ENCODE measurements at places on chromosomes 12 and 14.

DNA sequence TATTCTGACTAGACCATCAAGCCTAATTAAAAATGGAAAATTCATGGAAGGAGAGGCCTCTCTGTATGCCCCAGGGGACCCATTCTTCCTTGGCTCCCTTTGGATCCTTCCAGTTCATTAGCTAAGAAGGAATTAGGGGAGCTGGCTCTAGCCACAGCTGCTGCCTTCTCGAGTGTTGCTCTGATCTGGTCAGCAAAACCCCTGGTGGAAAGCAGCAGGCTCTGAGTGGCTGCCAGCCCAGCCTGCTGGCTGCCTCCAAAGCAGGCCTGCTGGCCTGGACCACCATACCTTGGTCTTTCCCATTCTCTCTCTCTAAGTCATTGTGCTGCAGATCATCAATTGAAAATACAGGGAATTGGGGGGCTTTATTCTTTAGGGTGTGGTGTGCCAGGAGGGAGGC is 29.0 kb upstream of the AKAP6 start:
- no peak for DNase-seq

DNA sequence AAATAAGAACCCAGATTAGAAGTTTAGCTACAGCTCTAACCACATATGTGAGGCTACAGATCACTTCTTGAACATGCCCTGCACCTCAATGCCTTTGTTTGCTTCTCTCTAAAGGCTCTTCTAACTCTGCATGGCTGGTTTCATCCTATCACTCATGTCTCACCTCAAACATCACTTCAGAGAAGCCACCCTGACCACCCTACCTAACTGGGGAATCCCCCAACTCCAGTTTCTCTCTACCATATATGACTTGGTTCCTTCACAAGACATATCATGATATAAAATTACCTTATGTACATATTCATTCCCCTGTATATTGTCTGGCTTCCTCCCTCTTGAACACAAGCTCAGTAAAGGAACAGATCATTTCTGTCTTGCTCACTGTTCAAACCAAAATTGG is 250.2 kb upstream of the GRIP1 start:
- DNase-seq, result no peak

- DNase-seq, result no peak
These were observed 64.4 kb downstream of the FUT8 start for GRCh38 chr14:65476942-65477318.

GRCh38 chr12:91947459-91947858 is 198.2 kb downstream of the BTG1 start:
- DNase-seq, result no peak

- no peak for DNase-seq
These were observed 146.6 kb downstream of the EXOC5 start for GRCh38 chr14:57122129-57122528.

- DNase-seq, result no peak
These were observed 155.2 kb downstream of the SYNE2 start for GRCh38 chr14:64008016-64008415.

- DNase-seq, result no peak
These were observed 114.9 kb downstream of the PIWIL1 start for GRCh38 chr12:130452546-130452945.

- DNase-seq, result no peak
These were observed 293.6 kb upstream of the RGS6 start for GRCh38 chr14:71638523-71639196.

DNA sequence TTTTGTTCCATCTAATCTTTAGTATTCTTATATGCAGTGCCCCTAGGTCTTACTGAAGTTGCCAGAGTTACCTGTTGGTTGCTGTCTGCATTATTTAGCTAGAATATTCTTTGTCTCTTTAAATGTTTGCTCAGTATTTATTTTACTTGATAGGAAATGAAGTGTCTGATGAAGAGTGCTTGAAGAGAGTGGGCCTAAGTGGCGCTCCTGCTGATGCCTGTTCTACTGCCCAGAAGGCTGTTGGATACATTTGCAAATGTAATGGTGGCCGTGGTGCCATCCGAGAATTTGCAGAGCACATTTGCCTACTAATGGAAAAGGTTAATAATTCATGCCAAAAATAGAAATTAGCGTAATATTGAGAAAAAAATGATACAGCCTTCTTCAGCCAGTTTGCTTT is 18.9 kb downstream of the CMAS start:
- DNase-seq, result no peak

GRCh38 chr14:28707814-28708213 is 58.8 kb upstream of the FOXG1 start:
- DNase-seq, result no peak

GRCh38 chr12:10341892-10342509 is 34.3 kb downstream of the KLRD1 start:
- no peak for DNase-seq

DNA sequence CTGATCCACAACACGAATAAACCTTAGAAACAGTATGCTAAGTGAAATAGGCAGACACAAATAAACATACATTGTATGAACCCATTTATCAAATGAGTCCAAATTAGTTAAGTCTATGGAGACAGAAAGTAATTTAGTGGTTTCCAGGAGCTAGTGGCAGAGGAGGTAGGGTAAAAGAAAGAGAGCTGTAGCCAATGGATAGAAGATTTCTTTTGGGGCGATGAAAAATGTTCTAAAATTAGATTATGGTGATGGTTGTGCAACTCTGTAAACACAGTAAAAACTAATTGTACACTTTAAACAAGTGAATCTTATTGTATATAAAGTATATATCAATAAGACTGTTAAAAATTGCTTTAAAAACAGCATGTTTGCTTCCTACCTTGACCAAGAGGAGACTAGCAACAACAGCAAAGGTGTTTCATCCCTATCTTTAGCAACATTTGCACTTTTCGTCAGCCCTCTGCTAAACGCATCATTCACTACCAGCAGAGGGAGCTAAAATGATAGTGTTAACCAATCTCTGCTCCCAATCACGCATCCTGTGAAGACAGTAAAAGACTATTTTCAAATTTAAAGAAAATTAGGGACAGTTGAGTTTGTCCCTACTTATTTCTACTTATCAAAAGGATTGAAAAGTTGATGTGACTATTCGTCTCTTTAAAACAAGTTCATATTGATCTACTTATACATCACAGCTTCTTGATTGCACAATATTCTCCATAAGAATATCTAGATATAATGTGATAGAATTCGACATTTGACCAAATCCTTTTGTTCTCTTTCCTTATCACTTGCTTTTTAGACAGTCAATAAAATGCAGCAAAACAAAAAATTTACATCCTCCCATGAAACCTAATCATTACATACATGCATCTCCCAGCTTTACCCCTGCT is 24.0 kb upstream of the LGR5 start:
- no peak for DNase-seq

- DNase-seq, result no peak
These were observed 13.7 kb downstream of the COL2A1 start for GRCh38 chr12:47990351-47991105.

DNA sequence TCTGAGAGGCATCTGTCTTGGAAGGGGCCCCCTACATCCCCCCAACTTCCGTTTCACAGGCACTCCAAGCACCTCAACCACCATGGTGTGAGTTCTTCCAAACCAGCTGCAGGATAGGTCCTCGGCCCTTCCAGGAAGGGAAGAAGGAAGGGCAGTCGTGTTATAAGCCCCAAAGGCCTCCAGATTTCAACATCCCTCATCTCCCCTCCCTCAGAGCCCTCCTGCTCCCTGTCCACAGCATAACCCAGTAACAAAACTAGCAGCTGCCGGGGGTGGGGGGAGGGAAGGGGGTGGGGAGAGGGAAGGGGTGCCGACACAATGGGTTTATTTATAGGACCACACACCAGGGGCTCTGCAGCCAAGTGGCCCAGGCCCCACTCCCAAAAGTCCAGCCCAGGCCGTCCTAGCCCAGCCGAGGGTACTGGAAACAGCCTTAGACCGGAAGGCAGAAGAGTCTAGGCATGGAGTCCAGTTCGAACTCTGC is 18.3 kb downstream of the NCKAP5L start:
- DNase-seq, result no peak

DNA sequence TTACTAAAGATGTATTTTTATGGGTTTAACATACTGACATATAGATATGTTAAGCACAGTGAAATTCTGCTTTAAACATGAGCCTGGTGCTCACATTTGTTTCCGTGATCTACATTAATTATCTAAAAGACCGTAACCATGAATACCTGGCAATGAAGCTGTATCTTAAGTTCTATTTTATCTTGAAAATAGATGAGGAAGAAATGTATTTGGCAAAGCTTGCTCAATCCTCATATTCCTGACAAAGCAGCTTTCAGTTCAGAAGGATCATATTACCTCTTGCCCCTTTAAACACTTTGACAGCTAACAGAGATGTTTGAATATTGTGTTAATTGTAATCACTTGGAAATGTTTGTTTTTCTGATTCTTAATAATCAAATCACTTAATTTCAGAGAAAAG is 9.8 kb downstream of the EPYC start:
- no peak for DNase-seq

DNA sequence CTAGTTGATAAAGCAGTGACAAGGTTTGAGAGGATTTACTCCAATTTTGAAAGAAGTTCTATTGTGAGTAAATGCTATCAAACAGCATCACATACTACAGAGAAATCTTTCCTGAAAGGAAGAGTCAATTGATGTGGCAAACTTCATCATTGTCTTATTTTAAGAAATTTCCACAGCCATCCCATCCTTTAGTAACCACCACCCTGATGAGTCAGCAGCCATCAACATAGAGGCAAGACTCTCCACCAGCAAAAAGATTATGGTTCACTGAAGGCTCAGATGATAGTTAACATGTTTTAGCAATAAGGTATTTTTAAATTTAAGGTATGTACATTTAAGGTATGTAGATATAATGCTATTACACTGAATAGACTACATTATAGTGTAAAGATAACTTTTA is 122.1 kb upstream of the ARHGAP5 start:
- DNase-seq, result no peak

- DNase-seq, result no peak
These were observed 20.8 kb downstream of the SH2B3 start for GRCh38 chr12:111426344-111427185.

All from right forelimb (tissue), 1 donor.